ENCODE measurements at places on chromosomes 12 and 14.

DNA sequence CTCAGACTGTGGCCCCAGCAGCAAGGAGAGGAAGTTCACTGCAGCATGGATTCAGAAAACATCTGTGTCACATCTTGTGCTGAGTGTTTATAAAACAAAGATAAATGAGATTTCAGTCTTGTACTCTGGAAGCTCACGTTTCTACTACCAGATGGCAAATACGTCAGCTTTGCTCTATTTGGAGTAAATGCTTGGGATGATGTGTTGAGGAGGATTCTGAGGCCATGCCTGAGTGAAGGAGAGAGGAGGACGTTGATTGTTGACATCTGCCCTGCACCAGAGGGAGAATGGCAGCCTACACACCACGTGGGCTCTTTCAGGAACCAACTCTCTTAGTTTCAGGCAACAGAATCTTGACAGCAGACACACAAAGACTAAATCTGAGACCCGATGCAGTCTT lies 188.9 kb downstream of the TMEM132C start:
- no peak for DNase-seq

GRCh38 chr14:48876806-48877340 lies 709.3 kb downstream of the RPS29 start:
- DNase-seq = no peak

DNA sequence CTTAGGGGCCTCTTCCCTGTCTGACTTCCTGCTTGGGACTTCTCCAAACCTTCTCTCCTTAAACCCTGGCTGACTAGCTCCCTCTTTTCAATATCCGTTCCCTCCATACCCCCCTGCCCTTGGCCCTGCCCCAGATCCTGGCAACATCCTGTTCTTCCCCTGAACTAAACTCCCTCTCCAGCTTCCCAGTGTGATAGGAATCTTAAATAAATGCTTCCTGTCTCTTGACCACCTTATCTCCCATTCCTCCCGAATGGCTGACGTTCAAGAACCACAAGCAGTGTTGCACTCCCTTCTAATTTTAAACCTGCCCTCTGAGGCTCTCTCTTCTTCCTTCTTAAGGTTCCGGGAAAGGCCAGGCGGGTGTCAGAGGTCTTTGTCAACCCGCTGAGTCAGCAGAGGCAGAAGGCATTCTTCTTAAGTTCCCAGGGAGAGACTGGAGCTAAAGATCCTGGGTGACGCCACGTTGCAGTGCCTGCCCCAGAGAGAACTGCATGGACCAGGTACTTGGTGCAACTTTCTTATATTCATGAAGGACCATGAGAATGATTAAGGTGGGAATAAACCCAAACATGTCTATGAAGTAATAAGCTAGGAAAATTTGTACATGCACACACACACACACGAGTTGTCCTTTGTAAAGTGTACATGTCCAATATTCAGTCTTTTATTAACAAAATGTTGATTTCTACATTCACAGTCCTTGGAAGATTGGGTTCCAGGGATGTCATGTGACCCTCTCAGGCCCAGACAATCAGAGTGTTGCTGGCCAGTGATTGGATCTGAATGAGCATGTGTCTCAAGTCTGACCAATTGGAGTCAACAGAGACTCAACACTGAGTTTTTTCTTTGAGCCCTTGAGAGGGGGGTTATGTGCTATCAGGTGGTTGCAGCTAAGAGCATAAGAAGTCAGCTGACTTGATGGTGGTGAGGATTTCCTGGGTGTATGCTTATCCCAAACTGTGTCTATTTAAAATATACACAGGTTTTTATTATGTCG lies 420.2 kb upstream of the TBX3 start:
- no peak for DNase-seq

DNA sequence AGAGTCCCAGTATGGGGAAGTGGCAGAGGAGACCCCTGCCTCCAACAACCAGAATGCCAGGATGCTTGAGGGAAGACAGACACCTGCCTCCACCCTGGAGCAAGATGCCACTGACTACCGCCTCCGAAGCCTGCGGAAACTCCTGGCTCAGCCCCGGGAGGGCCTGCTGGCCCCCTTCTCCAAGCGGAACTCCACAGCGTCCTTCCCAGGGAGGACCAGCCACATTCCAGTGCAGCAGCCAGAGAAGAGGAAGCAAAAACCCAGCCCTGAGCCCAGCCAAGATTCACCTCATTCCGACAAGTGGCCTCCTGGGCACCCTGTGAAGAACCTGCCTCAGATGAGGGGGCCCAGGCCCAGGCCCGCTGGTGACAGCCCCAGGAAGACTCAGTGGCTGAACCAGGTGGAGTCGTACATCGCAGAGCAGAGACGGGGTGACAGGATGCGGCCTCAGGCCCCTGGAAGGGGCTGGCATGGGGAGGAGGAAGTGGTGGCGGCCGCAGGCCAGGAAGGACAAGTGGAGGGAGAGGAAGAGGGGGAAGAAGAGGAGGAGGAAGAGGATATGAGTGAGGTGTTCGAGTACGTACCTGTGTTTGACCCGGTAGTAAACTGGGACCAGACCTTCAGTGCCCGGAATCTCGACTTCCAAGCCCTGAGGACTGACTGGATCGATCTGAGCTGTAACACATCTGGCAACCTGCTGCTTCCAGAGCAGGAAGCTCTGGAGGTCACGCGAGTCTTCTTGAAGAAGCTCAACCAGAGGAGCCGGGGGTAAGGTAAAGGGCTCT lies 93.7 kb downstream of the B4GALNT3 start:
- DNase-seq = no peak
